Stimulated activated CD4-positive, alpha-beta T cell treated with anti-CD3 and anti-CD28 coated beads, Interleukin-4, amount 100 ng/mL, for 1 hour (primary cell): ENCODE measurements at places on chromosomes 13 and 19.

GRCh38 chr13:52004511-52005170 lies 6.6 kb downstream of the ATP7B start:
- no peak for DNase-seq

- DNase-seq: peak; percentile 47
Observed at GRCh38 chr13:74132776-74133656, 1.2 kb downstream of the KLF12 start.

DNA sequence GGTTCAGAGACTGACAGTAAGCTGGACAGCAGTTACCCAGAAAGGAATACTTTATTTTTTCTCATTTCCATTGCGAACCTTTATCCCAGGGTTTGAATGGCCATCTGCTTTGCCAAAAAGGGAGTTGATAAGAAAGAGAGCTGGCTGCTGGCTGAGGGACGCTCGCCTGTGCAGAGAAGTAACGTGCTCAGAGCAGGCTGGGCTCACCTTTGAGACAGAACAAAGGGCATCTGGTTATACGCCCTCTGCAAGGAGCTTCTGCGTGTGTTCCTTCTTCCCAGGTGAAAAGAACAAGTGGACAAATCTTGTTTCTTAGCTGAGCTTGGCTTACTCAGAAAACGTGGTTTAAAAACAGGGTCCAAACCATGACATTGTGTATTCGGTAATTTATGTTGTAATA lies 47.4 kb downstream of the EFNB2 start:
- no peak for DNase-seq

- DNase-seq: no peak
Observed at GRCh38 chr19:42249149-42249750, 5.7 kb downstream of the ERF start.

GRCh38 chr13:50970956-50971355 lies 61.4 kb downstream of the RNASEH2B start:
- no peak for DNase-seq

DNA sequence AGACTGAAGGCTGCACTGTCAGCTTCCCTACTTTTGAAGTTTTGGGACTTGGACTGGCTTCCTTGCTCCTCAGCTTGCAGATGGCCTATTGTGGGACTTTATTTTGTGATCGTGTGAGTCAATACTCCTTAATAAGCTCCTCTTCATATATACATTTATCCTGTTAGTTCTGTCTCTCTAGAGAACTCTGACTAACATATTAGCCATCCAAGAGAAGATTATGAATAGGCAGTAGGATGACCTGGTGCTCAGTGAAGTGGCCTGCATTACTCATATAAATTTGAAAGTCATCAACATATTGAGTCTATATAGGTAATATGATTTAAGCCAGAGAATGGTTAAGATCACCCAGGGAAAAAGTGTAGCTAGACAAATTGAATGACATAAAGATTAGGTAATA lies 136.3 kb upstream of the UFM1 start:
- DNase-seq: no peak

- no peak for DNase-seq
Observed at GRCh38 chr13:110575322-110576069, 14.0 kb upstream of the RAB20 start.

- DNase-seq: no peak
Observed at GRCh38 chr19:35623327-35624010, 5.4 kb upstream of the RBM42 start.

DNA sequence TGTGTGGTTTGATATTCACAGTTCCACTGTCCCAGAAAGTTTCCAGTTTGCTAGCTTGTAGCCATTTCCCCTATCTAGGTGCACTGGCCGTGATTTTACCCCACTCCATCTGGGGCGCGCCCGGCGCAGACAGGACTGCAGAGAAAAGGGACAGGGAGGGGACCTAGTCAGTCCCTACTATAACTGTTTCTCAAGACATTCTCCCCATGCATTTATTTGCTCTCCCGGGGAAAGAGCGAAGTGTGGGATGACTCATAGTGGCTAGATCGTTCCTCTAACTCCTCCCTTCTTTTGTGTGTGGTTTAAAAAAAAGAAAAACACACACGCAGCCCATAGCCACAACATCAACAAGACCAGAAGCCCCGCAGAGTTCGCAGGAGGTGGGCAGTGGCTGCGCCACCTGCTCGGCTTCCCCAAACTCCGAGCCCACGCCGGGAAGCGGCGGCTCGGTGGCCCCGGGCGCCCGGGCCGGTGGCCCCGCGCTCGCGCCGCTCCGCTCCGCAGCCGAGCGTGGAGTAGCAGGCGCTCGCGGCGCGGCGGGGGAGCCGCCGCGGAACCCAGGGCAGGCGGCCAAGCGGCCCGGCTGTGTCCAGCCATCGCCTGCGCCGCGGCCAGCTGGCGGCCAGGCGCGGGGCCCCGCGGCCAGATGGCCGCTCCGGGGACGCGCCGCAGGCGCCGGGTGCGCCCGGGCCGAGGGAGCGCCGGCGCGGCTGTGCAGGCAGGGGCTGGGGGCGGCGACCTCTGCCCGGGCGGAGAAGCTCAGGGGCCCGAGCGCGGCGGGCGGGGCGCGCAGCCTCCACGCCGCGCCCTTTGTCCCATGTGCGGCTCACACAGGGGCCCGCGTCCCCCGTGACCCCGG lies 653 bp downstream of the TMTC4 start:
- peak; percentile 41 for DNase-seq

GRCh38 chr19:4575267-4576015 lies 16.0 kb upstream of the SEMA6B start:
- no peak for DNase-seq

DNA sequence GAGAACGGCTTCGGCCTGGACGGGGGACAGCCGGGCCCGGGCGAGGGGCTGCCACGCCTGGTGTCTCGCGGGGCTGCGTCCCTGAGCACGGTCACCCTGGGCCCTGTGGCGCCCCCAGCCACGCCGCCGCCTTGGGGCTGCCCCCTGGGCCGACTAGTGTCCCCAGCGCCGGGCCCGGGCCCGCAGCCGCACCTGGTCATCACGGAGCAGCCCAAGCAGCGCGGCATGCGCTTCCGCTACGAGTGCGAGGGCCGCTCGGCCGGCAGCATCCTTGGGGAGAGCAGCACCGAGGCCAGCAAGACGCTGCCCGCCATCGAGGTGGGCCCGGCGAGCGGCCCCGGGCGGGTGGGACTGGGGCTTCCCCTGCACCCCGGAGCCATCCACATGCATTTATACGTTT lies 10.7 kb downstream of the RELB start:
- DNase-seq: no peak

GRCh38 chr13:24124789-24125476 lies 35.6 kb upstream of the SPATA13 start:
- DNase-seq: no peak

DNA sequence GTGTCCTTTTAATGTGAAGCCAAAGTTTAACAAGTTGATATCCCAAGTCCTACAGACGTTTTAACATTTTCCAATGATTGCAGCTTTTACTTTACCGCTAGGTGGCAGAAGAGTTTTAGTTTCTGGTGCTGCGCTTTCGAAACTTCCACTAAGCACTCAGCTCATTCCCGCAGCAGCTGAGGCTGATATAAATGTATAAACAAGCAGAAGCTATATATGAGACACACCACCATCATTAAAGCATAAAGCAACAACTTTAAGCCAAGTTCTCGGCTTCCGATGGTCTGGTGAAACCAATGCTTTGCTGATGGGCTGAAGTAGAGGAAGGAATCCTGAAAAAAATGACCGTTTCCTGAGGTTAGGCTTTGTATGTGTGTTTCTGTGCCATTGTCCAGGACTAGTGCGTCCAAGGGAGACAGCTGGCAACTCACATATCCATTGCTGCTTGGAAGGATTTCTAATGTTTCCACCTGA lies 753.9 kb downstream of the OLFM4 start:
- DNase-seq: no peak

DNA sequence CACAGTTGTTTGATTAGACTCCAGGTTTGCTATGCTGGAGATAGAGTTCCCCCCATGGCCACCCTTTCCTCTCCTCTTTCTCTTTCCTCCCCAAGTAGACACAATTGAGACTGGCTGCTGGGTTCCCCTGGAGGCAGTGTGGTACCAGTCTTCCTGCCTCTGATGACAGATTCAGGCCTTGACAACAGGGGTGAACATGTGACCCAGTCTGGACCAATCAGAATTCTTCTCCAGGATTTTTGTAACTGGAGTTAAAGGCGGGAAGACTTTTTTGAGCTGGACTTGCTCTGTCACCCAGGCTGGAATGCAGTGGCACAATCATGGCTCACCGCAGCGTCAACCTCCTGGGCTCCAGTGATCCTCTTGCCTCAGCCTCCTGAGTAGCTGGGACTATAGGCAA lies 48.7 kb downstream of the CCNE1 start:
- DNase-seq: no peak

DNA sequence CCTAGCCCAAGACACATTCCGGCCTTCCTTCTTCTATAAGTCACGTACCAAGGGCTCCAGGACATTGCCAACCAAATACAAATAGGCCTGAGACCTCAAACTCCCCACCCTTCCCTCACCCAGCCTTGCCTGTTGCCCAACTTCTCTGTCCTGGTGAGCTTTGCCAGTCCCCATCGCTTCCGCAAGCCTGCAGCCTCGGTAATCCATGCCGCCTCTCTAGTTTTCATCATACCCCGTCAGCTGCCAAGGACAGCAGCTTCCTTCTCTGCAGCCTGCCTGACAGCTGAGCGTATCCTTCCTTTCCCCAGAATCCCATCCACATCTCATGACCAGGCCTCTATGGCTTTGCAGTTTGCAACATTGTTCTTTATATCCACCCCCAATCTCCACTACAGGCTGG lies 36.6 kb upstream of the POMP start:
- no peak for DNase-seq

DNA sequence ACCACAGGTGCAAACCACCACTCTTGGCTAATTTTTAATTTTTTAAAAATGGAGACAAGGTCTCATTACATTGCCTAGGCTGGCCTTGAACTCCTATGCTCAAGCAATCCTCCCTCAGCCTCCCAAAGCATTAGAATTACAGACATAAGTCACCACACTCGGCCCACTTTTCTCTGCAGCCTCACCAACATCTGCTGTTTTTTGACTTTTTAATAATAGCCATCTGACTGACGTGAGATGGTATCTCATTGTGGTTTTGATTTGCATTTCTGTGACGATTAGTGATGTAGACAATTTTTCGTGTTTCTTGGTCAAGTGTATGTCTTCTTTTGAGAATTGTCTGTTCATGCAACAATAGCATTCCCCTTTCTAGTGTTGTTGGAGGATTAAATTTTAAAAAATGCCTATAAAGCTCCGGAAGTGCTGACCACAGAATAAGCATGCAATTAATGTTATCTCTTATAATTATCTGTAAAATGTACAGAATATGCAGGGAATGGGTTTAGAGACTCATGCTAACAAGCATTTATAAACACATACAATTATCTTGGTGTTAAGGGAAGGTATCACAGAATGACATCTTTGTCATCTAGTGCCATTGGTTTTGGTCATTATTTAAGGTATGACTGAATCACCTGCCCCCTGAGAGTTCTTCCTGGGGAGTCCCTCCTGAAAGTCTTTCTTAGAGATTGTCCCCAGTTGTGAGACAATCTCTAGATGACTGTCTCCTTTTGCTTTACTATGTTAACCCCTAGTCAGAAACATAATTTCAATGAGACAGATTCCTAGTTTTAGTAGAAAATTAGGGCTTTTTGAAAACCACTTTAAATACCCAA lies 118.5 kb upstream of the SERTM1 start:
- DNase-seq: no peak

GRCh38 chr13:80100636-80101035 lies 240.3 kb downstream of the SPRY2 start:
- no peak for DNase-seq

- no peak for DNase-seq
Observed at GRCh38 chr19:47353307-47353712, 4.2 kb downstream of the DHX34 start.

DNA sequence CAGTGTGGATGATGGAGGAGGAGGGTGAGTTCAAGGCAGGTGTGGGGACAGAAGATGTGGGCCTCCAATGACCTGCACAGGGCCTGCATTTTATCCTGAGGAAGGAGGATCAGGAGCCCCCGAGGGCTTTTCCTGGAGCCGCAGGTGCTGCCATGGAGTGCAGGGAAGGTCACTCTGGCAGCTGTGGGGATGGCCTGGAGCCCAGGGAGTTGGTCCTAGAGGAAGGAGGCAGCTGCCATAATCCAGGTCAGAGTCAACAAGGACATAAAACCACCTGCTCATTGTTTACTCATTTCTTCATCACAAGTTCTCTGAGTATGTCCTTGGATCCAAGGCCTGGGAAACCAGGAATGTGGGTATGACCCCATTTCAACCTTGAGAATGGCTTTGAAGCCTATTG lies 87.2 kb downstream of the SCGB2B2 start:
- no peak for DNase-seq

- no peak for DNase-seq
Observed at GRCh38 chr13:30510811-30511371, 45.2 kb upstream of the HMGB1 start.

DNA sequence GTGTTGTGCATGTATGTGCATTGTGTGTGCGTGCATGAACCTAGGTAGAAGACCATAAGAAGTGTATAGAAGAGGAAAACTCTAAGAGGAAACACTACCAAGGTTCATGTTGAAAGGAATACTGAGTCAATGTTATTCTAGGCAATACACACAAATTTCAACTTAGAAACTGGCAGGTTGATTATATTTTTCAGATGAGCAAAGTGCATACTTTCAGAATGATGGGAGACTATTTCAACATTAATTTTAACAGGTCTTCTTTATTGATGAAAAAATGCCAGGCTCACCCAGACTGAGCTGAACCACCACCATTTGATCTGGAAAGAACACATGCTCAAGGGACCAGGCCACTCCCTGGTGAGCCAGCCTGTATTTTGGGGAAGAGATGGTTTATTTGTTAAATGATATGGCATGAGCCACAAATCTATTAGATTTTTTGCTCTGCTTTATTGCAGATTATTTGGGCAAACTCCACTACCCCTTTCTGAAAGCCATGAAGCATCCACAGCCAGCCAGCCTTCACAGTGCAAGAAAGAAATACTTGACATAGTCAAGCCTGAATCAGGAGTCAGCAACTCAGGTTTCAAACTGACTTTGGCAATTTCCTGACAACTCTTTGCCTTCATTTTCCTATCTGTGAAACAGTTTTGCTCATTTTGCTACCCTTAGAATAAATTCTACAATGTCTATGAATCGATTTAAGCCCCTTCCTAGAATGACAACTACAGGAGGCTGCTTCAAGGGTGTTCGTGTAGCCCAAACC lies 368.9 kb downstream of the COG6 start:
- DNase-seq: no peak

GRCh38 chr13:77388944-77389624 lies 62.2 kb upstream of the MYCBP2 start:
- no peak for DNase-seq

DNA sequence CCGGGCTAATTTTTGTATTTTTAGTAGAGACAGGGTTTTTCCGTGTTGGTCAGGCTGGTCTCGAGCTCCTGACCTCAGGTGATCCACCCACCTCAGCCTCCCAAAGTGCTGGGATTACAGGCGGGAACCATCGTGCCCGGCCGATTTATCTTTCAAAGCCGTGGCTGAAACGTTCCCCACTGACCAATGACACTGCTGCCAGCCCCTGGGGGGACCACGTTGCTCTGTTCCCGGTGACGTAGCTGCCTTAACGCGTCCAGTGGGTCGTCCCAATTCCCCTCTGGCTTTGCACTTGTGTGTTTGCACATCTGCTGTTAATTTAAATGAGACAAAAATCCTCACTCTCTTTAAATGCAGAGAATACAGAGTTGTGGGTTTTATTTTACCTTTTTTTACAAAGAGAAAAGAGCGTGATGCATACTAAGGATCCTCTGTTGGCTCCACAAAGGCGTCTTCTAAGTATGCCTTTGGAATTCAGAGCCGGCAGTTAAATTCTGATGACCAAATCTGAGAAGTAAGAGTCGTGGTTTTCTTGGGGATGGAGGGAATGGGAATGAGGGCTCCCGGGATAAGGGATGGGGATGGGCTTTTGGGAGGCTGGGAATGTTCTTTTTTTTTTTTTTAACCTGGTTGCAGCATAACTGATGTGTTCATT lies 18.6 kb upstream of the LMTK3 start:
- no peak for DNase-seq

GRCh38 chr13:112952759-112953551 lies 16.1 kb upstream of the MCF2L start:
- DNase-seq: no peak
